ENCODE measurements at places on chromosomes 6 and 20.

- no peak for DNase-seq
Measured at GRCh38 chr6:138215093-138215782, 3.1 kb downstream of the PBOV1 start.

DNA sequence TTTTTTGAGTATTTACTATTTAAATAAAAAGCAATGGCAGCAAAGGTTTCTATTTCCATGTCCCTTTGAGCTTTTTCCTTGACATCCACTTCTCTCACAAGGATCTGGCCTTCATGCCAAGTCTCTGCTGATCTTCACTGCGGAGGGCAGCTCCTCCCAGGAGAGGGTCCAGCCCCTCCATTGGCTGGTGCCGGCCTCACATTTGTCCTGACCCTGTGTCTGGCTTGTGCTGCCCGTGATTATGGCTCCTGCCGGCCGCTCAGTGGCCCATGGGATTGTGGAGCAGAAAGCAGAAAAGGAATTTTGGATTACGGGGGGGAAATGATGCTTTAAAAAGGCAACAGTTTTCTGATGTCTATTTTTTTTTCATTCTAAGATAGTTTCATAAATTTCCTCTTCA, 31.2 kb upstream of the PDE7B start:
- DNase-seq, result peak; percentile 4

DNA sequence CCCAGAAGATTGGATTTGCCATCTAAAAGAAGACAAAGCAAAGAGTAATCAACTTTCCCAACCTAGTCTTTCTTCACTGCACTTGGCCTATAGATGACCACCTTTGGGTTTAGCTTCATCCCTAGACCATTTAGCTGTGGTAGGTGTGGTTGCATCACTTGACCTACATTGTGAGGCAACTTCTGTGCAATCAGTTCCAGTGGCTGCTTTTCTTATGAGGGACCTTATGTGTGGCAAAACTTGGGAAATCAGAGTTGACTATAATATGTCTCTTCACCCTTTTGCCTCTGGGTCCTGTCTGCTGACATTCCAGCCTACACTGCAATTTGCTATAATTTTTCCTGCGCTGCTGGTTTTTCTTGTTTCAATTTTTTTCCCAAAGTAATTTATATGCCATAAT, 55.2 kb downstream of the PRDM13 start:
- DNase-seq, result no peak

- no peak for DNase-seq
Measured at GRCh38 chr6:26493258-26493657, 6.8 kb upstream of the BTN1A1 start.

GRCh38 chr6:124984668-124985338, 22.6 kb downstream of the RNF217 start:
- no peak for DNase-seq

GRCh38 chr6:70310063-70310694, 7.3 kb upstream of the COL9A1 start:
- peak; percentile 36 for DNase-seq

DNA sequence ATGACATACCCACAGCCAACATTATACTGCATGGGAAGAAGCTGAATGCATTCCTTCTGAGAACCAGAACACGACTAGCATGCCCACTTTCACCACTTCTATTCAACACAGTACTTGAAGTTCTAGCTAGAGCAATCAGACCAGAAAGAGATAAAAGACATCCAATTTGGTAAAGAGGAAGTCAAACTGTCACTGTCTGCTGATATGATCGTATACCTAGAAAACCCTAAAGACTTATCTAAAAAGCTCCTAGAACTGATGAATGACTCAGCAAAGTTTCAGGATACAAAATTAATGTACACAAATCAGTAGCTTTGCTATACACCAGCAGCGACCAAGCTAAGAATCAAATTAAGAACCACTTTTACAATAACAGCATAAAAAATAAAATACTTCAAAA, 60.5 kb downstream of the EYS start:
- DNase-seq, result no peak

DNA sequence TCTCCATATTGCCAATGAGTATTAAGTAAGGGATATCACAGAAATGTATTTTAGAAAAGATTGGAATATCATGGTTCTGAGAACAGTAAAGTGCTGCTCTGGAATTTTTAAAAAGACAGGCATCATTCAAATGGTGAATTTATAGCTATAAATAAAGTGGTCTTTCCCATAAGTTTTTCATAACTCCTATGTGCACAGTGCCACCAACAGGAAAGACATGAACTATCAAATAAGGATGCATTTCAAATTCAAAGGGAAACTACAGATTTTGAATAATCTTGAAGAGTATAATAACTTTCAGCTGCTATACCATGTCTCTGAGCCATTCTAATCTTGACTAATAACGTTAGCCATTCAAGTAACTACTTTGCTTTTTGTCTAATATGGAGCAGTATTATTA, 456.8 kb upstream of the GJE1 start:
- DNase-seq, result peak; percentile 13

DNA sequence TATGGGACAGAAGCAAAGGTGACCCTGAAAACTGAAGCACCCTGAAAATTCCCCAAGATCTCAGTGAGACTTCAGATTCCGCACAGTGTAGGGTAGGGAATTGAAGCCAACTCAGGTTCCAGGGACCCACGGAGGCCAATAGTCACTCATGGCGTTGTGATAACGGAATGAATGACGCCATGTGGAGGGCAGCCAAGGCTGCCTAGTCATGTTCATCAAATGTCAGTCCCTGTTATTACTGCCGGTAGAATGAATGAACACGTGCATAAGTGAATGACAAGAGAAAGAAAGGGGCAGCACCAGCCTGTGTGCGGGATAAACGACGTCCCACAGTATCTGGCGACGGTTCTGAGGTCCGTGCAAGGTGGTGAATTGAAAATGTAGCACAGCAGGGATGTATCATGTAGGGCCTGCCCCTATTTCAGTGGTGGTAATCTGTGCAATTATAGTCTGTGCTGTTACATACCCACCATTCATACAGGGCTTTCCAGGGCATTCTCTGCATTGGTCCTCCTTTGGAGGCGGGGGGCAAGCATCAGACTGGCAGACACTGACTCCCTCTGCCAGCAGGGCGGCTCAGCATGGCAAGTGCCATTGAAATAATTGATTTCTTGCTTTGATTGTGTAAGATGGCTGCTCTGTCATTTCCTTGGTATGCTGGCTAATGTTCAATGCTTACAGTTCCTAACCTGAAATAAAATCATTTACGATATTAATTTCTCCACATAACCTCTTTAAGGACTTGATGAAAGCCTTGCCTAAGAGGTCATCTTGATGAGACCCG, 386.9 kb downstream of the CDH4 start:
- DNase-seq, result no peak

- DNase-seq, result no peak
Measured at GRCh38 chr20:19403549-19403948, 191.1 kb downstream of the SLC24A3 start.

DNA sequence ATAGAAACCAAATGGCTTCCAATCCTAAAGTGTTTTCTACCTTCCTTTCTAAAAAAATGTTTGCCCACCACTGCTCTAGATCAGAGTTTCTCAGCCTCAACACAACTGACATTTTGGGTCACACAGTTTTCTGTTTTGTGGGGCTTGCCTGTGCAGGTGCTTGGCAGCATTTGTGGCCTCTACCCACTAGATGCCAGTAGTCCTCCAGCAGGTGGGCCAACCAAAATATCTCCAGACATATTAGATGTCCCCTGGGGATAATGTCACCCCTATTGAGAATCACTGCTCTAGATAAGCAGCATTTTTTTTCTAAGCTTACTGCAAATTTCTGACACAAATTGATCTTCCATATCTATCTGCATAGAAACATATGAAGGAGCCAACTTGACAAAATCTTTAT, 26.3 kb upstream of the EPM2A start:
- DNase-seq, result no peak

DNA sequence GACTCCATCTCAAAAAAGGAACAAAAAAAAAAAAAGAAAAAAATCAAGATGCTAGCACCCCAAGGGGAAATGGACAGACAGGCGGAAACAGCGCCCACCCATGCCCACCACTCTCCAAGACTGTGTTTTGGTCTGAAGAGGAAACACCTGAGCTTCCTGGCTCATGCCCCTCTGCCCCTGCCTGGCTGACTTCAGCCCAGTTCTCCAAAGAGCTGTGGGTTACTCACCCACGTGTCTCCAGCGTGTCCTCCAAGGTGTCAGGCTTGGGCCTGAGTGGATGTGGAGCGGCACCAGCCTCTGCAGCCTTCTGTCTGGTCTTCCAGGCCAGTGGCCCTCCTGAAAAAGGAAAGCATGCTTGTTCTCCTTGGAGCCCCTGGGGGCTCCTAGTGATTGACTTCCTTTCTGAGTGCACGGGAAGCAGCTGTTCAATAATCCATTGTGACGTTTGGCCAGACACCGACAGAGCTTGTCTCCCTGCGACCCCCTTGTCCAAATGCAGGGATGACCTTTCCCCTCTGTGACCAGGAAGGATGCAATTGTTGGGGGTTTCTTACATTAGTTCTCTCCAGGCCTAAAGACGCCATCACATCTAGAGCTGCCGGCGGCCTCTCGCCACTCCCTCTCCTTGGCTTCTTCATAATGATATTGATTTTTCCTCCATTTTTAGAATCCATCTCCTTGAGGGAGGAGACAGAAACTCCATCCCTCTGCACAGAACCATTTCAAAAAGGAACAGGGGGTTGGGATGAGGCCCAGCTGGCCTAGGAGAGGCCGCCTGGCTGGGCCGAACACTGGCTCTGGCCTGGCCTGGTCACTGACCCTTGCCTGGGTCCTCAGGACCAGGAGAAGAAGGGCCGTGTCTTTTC, 58.4 kb downstream of the ADNP start:
- no peak for DNase-seq

DNA sequence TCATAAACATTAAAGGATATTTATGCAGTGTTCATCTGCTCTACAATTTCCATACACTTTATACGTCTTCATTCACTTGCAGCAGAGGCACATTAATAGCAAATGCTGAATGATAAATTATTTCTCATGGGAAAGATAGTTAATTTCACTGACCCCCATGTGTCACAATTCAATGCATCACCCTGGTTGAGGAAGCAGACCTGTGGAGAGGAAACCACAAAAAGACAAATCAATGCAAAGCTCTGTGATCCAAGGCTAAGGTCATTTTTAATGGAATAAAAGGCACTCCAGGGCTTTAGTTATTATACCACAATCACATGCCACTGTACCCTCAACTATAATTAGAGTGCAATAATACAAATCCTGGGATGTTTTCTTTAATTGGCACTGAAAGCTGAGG, 40.3 kb upstream of the TENT5A start:
- no peak for DNase-seq

DNA sequence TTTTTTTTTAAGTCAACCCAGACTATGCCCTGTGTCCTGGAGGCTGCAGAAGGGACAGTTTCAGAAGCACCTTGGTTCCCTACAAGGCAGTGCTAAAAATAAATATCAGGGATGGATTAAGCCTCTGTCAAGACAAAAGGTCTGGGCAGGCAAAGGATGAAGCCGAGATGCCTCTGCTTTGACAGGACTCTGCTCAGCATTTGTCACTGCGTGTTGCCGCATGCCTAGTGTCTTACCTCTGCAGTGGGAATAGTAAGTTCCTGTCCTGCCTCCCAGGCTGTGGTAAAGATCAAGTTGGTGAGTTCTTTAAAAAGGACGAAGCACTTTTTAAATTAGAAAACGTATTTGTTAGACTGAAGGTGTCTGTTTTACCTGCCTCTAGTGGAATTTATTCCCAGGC, 15.1 kb downstream of the AAR2 start:
- DNase-seq, result no peak

GRCh38 chr6:23526526-23526925, 599.5 kb upstream of the NRSN1 start:
- no peak for DNase-seq

DNA sequence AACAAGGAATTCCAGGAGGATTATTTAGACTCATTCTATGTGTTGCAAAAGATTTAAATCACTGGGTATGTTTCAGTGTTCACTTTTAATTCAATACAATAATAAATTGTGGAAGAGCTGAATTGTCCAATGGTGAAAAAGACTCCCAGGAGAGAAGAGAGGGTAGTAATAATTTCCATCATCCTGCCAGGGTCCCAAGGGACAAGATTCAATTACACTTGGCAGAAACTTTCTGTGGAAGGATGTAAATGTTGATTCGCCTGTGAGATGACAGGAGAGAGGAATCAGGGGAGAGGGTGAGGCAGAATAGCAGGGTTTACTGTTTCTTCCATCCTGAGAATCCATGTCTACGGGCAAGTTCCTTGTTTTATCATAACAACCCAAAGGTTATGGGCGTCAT, 342.7 kb downstream of the ESR1 start:
- DNase-seq, result no peak

DNA sequence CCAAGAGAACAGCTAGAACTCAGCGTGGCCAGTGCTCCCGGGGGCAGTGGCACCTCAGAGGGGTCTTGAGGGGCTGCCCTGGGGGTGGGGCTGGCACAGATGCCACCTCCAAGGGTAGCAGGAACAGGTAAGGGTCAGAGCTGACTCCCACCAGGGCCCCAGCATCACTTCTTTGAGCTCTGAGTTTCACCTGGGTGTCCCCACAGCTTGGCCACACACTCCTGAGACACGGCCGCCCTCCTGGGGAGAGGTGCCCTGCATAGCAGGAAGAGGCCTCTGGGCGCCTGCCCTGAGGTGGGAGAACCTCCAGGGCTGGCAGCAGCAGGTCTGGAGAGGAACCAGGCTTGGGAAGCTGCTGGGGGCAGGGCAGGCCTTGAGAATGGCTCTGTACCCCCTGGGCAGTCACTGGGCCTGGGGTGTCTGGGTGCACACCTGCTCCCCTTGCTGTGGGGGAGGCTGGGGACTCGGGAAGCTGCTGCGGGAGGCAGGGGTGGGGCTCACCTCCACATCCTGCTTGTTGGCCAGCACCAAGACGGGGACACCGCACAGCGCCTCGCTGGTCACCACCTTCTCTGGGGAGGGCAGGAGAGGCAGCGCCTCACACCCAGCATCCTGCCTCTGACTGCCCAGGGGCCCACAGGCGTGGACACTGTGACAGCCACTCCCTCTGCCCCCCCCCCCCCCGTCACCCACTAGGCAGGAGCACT, 5.0 kb downstream of the TNFRSF6B start:
- DNase-seq, result no peak

- DNase-seq, result peak; percentile 63
Measured at GRCh38 chr6:75169689-75170586, 35.9 kb downstream of the COL12A1 start.

GRCh38 chr20:31954500-31954899, 2.7 kb upstream of the PDRG1 start:
- no peak for DNase-seq

GRCh38 chr20:13277663-13278295, 56.7 kb downstream of the ISM1 start:
- DNase-seq, result no peak

- DNase-seq, result no peak
Measured at GRCh38 chr6:97218912-97219311, 64.1 kb downstream of the MMS22L start.

- DNase-seq, result no peak
Measured at GRCh38 chr6:44386929-44387345, 569 bp upstream of the CDC5L start.

- no peak for DNase-seq
Measured at GRCh38 chr20:41600926-41601631, 17.1 kb downstream of the CHD6 start.

- no peak for DNase-seq
Measured at GRCh38 chr6:37139230-37139962, 30.6 kb upstream of the PIM1 start.
